Upper lobe of left lung (tissue), 6 donors: ENCODE measurements at places on chromosomes 7 and 10. TPM values are rescaled to one million over a fixed set of nuclear protein-coding genes. Genes with fewer than 3 reads are reported as not detected.

GRCh38 chr7:9022456-9022855, 589.0 kb downstream of the NXPH1 start:
- no peaks in the 10 kb centered on the region for H3K36me3 ChIP-seq
- no peak overlapping the region for H3K4me3 ChIP-seq
- no peaks in the 10 kb centered on the region for H3K4me1 ChIP-seq
- no peak overlapping the region for H3K27ac ChIP-seq

DNA sequence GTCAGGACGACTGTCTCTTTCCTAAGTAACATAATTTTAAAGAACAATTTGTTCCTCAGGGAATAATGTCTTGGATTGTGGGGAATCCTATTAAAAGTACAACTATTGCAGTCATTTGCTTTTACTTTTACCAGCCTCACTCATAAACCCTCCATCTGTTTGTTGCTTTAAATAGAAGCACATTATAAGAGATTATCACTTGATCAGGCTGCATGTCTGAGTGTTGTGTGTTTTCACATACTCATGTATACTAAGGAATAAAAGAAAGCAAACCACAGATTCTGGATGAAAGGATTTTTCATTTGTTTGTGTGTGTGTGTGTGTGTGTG, 1077.8 kb downstream of the KCNMA1 start:
- no peak overlapping the region for H3K4me3 ChIP-seq
- no peak for DNase-seq
- no peaks in the 10 kb centered on the region for H3K36me3 ChIP-seq
- peak overlapping the region; percentile 38 for H3K27ac ChIP-seq
- H3K27me3 ChIP-seq: no peaks in the 10 kb centered on the region

DNA sequence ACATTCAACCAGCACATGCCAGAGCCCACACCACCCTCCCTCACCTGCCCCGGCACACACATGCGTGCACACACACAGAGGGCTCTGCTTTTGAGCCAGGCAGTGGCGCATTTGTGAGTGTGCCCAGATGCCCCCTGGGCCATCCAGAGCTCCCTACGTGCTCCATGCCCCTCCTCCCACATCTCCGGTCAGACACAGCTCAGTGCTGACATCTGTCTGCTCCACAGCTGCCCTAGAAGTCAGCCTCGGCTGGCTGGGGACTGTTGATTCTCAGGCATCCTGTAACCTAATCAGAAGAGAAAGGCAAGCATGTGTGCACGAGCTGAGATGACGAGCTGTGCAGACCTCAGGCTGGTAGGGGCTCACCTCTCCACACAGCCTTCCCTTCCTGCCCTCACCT, 135.1 kb downstream of the ZMIZ1 start:
- H3K4me3 ChIP-seq: no peak overlapping the region
- H3K27ac ChIP-seq: no peak overlapping the region
- no peaks in the 10 kb centered on the region for H3K27me3 ChIP-seq
- H3K36me3 ChIP-seq: peaks cover 7% of the 10 kb centered on the region
- peaks cover 7% of the 10 kb centered on the region for H3K4me1 ChIP-seq
- no peak for DNase-seq

DNA sequence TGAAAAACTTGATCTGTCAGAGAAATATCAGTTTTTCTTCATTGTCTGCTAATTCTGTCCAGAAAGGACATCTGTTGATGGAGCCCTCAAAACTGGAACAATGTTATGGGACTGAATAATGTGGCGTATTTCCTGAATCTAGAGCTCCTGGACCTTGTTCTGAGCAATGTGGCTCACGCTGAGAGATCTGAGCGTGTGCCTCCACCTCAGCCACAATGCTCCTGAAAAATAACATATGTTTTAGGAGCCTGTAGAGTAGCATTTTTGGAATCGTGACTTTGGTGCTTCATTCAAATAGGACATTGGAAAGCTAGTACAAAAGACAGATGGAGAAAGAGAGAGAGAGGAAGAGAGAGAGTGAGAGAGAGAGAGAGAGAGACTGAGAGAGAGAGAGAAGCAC, 110.3 kb downstream of the BMPER start:
- no peak for DNase-seq
- no peak overlapping the region for H3K27ac ChIP-seq
- no peaks in the 10 kb centered on the region for H3K4me1 ChIP-seq
- no peaks in the 10 kb centered on the region for H3K27me3 ChIP-seq

- DNase-seq: no peak
- H3K4me1 ChIP-seq: no peaks in the 10 kb centered on the region
- H3K27me3 ChIP-seq: no peaks in the 10 kb centered on the region
- H3K36me3 ChIP-seq: no peaks in the 10 kb centered on the region
- no peak overlapping the region for H3K4me3 ChIP-seq
Observed at GRCh38 chr7:116434820-116435341, 64.7 kb upstream of the CAV2 start.

DNA sequence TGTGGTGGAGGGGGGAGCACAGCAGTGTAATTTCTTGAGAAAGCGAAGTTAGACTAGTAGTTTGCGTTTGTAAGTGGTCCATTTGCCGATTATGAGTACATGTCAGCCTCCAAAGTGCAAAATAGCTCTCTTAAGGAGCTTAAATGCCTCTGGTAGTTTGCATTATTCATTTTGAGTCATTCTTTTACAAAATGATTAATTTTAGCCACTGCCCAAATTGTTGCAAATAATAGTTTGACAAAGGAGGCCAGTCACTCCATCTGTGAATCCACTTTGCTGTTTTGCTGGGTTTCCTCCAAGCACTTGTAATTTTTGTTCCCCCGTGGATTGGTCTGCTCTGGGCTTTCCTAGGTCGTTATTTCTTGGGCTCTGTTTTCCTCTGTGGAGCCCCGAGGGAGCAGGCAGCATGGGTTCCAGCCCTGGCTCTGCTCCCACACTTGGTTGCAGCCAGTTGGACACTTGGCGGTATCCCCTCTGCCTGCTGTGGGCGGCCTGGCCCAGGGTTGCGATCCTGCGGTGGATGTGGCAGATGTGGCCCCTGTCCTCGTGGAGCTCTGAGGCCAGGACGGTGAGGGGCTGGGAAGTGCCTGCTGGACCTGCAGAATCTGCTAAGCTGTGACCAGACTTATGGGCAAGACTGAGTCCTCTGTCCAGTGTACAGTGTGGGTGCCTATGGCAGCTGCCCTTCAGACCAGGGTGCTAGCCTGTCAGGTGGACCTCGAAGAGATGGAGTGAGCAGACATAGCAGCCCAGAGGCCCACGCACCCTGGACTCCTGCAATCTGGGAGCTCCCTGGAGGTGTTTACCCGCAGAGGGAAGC, 129.1 kb upstream of the BTBD16 start:
- no peak overlapping the region for H3K4me3 ChIP-seq
- peaks cover 42% of the 10 kb centered on the region for H3K36me3 ChIP-seq
- H3K27ac ChIP-seq: peak overlapping the region; percentile 81
- no peak for DNase-seq
- peaks cover 50% of the 10 kb centered on the region for H3K4me1 ChIP-seq

- H3K36me3 ChIP-seq: no peaks in the 10 kb centered on the region
- no peak overlapping the region for H3K4me3 ChIP-seq
Observed at GRCh38 chr10:84412482-84412881, 84.1 kb downstream of the CCSER2 start.

GRCh38 chr10:73920089-73920488, 9.2 kb downstream of the PLAU start:
- peak; percentile 40 for DNase-seq
- H3K27me3 ChIP-seq: no peaks in the 10 kb centered on the region
- H3K4me1 ChIP-seq: peaks cover 13% of the 10 kb centered on the region
- no peak overlapping the region for H3K4me3 ChIP-seq

- H3K4me1 ChIP-seq: no peaks in the 10 kb centered on the region
- DNase-seq: no peak
- no peak overlapping the region for H3K4me3 ChIP-seq
- H3K36me3 ChIP-seq: no peaks in the 10 kb centered on the region
- no peak overlapping the region for H3K27ac ChIP-seq
Observed at GRCh38 chr10:17891435-17891834, 60.3 kb upstream of the SLC39A12 start.

- no peak overlapping the region for H3K27ac ChIP-seq
- no peaks in the 10 kb centered on the region for H3K27me3 ChIP-seq
- H3K4me3 ChIP-seq: no peak overlapping the region
Observed at GRCh38 chr7:79268730-79269129, 184.7 kb downstream of the MAGI2 start.

GRCh38 chr7:112905950-112906349, 115.8 kb upstream of the TMEM168 start:
- H3K27me3 ChIP-seq: no peaks in the 10 kb centered on the region
- H3K27ac ChIP-seq: no peak overlapping the region
- no peak overlapping the region for H3K4me3 ChIP-seq

DNA sequence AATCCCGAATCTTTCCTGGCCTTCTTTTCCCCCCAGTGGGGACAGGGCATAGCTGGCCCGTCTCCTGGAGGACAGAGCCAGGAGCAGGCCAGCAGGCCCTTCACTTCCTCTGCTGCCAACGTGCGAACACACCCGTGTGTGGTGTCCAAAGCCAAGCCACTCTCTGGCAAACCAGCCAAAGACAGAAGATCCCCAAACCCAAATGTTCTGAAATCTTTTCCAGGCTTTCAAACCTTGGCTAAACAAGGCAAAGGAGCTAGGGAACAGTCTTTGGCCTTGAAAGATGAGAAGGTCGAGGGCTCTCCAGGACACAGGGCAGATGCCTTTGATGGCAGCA, 63.0 kb downstream of the PROSER2 start:
- DNase-seq: no peak
- no peak overlapping the region for H3K4me3 ChIP-seq
- H3K4me1 ChIP-seq: no peaks in the 10 kb centered on the region
- H3K27ac ChIP-seq: no peak overlapping the region

DNA sequence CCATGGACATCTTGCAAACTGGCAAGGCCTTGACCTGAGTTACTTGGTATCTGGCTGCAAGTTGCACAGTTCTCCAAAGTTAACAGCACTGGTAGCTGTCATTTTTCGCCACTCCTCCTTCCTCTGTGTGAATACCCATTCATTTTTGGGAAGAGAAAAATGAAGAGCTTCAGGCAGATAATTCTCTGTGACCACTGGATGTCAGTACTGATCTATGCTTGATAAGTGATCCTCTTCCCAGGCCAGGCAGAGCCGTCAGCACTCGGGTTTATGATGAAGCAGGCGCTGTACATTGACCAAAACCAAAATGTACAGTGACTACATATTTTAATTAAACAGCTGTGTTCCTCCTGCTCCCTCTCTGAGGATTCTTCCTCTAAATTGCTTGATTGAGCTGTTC, 55.9 kb upstream of the PDZD8 start:
- no peaks in the 10 kb centered on the region for H3K27me3 ChIP-seq
- H3K36me3 ChIP-seq: no peaks in the 10 kb centered on the region
- no peaks in the 10 kb centered on the region for H3K4me1 ChIP-seq
- H3K4me3 ChIP-seq: no peak overlapping the region

- no peak overlapping the region for H3K27ac ChIP-seq
- H3K36me3 ChIP-seq: no peaks in the 10 kb centered on the region
- no peaks in the 10 kb centered on the region for H3K4me1 ChIP-seq
- H3K27me3 ChIP-seq: no peaks in the 10 kb centered on the region
Observed at GRCh38 chr7:53740971-53741370, 705.5 kb downstream of the POM121L12 start.

DNA sequence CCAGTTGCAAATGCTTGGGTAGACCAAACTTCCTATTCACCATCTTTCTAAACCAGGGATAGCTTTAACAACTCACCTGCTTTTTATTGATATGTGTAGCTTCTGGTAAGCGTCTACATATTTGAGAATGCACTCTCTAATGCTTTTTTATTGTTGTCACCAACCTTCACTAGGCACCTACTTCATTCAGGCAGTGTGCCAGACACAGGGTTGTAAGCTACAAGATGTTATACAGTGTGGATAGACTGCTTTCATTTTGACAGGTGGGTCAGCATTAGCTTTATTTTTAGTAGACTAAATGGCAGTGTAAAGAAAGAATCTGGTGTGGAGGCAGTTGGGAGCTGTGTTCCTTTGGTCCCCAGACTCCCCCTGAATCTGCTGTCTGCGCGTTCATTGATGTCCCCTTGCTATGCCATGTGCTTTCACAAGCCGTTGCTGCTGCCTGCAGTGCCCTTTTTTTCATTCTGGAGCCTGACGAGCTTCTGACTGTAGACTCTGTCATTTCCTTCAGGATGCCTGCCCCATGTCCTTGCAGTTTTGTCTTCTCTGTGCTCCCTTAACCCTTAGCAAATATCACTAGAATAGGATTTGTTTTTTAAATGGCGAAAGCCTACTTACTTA, 32.1 kb downstream of the NRF1 start:
- H3K4me1 ChIP-seq: no peaks in the 10 kb centered on the region
- H3K4me3 ChIP-seq: no peak overlapping the region
- DNase-seq: no peak
- no peaks in the 10 kb centered on the region for H3K27me3 ChIP-seq

DNA sequence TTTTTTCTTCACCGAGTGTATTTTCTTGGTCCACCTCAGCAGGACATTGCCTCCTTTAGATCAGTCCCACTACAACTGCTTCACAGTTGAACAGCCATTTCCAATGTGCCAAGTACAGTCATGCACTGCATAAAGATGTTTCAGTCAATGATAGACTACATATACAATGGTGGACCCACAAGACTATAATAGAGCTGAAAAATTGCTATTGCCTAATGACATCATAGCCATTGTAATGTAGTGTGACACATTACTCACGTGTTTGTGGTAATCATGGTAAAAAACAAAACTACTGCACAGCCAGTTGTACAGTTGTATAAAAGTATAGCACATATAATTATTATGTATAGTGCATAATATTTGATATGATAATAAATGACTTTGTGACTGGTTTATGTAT, 113.8 kb upstream of the HPS1 start:
- no peak for DNase-seq
- no peaks in the 10 kb centered on the region for H3K27me3 ChIP-seq
- H3K4me1 ChIP-seq: no peaks in the 10 kb centered on the region
- H3K4me3 ChIP-seq: no peak overlapping the region

GRCh38 chr10:9243941-9244411, 1189.5 kb downstream of the GATA3 start:
- no peak overlapping the region for H3K27ac ChIP-seq
- H3K36me3 ChIP-seq: no peaks in the 10 kb centered on the region
- no peak overlapping the region for H3K4me3 ChIP-seq
- no peak for DNase-seq
- no peaks in the 10 kb centered on the region for H3K4me1 ChIP-seq

GRCh38 chr10:2986391-2986801, 81.0 kb upstream of the PFKP start:
- H3K27ac ChIP-seq: peak overlapping the region; percentile 71
- H3K27me3 ChIP-seq: no peaks in the 10 kb centered on the region
- H3K4me3 ChIP-seq: no peak overlapping the region

GRCh38 chr7:24732646-24733413, 24.4 kb downstream of the GSDME start:
- H3K4me1 ChIP-seq: no peaks in the 10 kb centered on the region
- no peaks in the 10 kb centered on the region for H3K36me3 ChIP-seq
- no peaks in the 10 kb centered on the region for H3K27me3 ChIP-seq
- H3K4me3 ChIP-seq: no peak overlapping the region

GRCh38 chr10:31912898-31913850, 15.5 kb downstream of the ARHGAP12 start:
- H3K27me3 ChIP-seq: no peaks in the 10 kb centered on the region
- H3K4me1 ChIP-seq: peaks cover 9% of the 10 kb centered on the region
- H3K4me3 ChIP-seq: no peak overlapping the region
- no peak for DNase-seq

GRCh38 chr7:49243521-49243920, 319.2 kb downstream of the CDC14C start:
- no peak overlapping the region for H3K27ac ChIP-seq
- no peak overlapping the region for H3K4me3 ChIP-seq
- no peak for DNase-seq
- no peaks in the 10 kb centered on the region for H3K27me3 ChIP-seq

Gene C10orf62
- total RNA-seq: not detected

Gene ETV1
- 47.4 TPM for total RNA-seq

Gene CH25H
- 3.4 TPM for total RNA-seq

Gene VENTX
- total RNA-seq: 3.2 TPM

Gene SRRM3
- total RNA-seq: 0.30 TPM

Gene VAX1
- total RNA-seq: not detected

Gene SLC13A1
- not detected for total RNA-seq

Gene PFKP
- 27.8 TPM for total RNA-seq

Gene FRG2B
- not detected for total RNA-seq

Gene TMEM184A
- total RNA-seq: 11.7 TPM

Gene LRRC61
- total RNA-seq: 29.0 TPM

Gene PAOX
- total RNA-seq: 6.9 TPM

Gene MSMB
- total RNA-seq: 7.8 TPM

Gene MET
- total RNA-seq: 32.4 TPM
